B cell (primary cell): ENCODE measurements at places on chromosomes 6 and 20. TPM values are rescaled to one million over a fixed set of nuclear protein-coding genes. Genes with fewer than 3 reads are reported as not detected.

DNA sequence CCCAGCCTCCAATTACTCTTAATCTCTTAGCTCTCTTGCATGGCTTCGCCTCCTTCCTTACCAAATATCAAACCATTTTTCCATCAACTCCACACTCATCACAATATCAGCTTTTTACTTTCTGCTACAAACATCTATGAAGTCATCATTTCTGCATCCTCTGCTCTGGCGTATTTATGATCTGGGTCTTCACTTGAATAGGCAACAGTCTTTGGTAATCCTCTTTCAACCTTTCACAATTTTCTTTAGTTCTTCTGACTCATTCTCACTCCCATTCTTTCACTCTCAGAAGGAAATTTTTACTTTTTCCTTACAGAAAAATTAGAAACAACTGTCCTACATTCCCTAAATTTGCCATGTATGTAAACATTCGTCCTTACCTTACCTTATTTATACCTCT lies 522.4 kb downstream of the HDGFL1 start:
- DNase-seq, result no peak

ZNF391 gene
- 4.4 and 7.0 TPM in 2 replicates for total RNA-seq

DNA sequence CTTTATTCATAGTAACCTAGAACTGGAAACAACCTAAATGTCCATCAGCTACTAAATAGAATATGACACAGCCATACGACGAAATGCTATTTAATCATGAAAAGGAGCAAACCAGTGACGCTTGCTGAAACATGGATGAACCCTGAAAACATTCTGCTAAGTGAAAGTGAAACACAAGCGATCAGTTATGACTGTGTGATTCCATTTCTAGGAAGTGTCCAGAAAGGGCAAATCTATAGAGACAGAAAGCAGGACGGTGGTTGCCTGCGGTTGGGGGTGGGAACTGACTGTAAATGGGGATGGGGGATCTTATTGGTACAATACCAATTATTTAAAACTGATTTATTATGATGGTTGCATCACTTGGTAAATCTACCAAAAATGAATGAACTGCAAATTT lies 126.8 kb downstream of the IPCEF1 start:
- DNase-seq, result peak; percentile 14

GRCh38 chr6:118675225-118675624 lies 23.8 kb upstream of the CEP85L start:
- no peak for DNase-seq

GRCh38 chr6:32617751-32618150 lies 19.5 kb upstream of the HLA-DQA1 start:
- no peak for DNase-seq

DNA sequence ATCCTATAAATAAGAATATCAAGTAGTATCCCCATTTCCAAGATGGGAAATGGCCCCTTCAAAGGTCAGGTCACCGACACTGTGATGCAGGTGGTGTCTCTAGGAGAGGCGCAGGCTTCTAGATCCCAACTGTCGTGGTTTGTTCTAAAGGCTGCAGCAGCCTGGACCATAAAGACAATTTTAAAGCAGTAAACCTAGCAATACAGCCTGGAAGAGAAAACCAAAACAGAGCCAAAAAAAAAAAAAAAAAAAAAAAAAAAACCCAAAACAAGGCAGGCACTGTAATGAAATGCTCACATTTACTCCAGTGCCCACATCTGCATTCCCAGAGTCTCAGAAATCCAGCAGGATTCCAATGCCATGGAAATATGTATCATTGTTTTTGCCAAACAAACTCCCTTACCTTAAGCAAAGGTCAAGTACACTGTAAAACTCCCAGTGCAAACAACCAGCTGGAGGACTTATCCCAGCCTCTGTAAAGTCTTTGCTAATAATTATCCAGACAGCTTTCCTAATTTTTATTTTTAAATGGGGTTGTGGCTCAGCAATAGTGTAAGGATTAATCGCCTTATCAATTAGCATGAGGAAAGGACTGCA lies 98.2 kb downstream of the PSMG4 start:
- no peak for DNase-seq

GRCh38 chr6:35140639-35141006 lies 516 bp downstream of the TCP11 start:
- DNase-seq, result no peak

JPH2 gene
- total RNA-seq, result 0.10 and 0.17 TPM in 2 replicates

VTA1 gene
- total RNA-seq, result 26.2 and 27.9 TPM in 2 replicates

GRCh38 chr20:36074983-36075382 lies 79.6 kb upstream of the EPB41L1 start:
- no peak for DNase-seq

DNA sequence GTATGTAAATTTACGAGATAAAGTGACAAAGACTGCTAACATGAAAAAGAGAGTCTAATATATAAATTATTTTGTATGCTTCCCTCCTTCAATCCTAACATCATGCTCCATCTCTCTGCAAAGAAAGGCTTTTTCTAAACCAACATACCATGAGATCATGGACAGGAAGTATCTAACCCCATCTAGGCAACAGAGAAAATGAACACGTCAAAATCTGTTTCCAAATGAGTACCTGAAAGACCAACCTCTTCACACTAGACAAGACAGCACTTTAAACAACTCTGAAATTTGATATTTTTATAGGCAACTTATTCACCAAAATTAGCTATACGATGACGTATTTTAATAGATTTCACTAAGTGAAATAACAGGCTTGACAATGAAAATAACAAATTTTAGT lies 54.6 kb downstream of the MAN1A1 start:
- DNase-seq, result no peak

DNA sequence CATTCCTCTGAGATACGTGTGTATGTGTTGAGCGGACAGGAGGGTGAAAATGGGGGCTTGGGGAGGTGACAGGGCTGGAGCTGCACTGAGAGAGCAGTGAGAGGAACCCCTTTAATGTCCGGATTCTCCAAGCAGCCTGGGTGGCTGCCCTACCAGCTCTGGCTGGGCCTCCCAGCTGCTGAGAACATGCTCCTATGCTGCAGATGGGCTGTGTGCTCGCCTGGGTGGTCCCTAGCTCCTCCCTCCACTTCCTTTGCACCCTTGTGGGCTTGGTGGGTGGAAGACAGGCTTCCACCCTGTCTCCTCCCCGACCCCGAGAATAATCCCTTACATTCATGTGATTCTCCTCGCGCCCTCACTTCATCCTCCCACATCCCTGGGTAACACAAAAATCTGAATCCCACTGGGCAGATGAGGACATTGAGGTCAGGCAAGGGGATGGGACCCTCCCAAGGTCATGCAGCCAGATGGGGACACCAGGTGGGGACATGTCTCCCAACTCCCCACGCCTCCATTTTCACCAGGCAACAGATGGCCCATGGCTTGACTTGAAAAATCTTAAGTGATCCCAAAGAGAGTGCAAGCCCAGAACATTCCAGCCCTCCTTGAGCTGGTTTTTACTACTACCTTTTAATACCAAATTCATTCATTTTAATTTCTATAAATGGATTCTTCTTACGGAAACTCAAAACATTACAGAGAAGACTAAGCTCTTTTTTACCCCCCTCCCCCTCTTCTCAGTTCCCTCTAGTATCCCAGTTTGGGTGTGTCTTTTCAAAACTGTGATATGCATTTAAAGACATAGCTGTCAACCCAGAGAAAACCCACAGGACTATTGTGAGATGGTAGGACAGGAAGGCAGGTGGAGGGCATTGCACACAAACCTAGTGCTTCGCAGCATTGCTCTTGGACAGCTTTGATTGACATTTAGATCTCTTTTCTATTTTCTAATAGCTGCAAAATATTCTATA lies 5.0 kb upstream of the PDRG1 start:
- no peak for DNase-seq

- DNase-seq, result no peak
Measured at GRCh38 chr6:157145656-157146285, 177.5 kb downstream of the TMEM242 start.

GRCh38 chr6:31911826-31912585 lies 10.1 kb upstream of the ZBTB12 start:
- DNase-seq, result no peak

MLIP gene
- not detected in 2 replicates for total RNA-seq

DNA sequence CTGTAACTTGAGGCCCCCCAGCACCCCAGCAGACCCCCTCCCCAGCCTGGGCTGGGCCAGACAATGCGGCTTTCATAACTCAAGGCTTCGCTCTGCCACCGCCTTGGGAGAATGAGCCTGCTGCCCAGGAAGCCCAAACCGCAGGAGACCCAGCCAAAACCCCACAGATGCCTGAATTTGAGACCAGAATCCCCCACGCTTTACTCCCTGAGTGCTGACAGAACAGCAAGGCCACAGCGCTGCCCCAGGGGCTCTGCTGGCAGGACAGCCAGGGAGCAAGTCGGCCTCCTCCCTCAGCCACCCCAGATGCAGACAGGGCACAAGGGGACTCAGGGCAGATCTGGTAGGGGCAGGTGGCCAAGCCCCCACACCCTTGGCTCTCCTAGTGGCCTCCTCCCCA lies 2.2 kb downstream of the MDFI start:
- no peak for DNase-seq

DNA sequence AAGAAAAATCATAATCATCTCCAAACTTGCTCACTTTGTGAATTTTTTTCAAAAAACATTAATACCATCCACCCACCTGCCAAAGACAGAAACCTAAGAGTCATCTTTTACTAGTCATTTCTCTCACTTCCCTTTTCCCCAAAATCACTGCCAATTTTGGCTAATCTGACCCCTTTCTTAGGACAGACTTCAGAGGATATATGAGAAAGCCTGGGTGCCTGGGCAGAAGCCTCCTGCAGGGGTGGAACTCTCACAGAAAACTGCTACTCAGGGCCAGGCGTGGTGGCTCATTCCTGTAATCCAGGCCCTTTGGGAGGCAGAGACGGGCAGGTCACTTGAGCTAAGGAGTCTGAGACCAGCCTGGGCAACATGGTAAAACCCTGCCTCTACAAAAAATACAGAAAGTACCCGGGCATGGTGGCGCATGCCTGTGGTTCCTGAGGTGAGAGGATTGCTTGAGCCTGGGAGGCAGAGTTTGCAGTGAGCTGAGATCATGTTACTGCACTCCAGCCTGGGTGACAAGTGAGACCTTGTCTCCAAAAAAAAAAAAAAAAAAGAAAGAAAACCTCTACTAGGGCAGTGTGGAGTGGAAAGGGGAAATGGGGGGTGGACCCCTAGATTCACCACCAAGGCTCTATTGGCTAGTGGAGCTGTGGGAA lies 3.8 kb downstream of the DEK start:
- DNase-seq, result peak; percentile 69

GRCh38 chr6:157276134-157276532 lies 47.2 kb downstream of the TMEM242 start:
- no peak for DNase-seq

- no peak for DNase-seq
Measured at GRCh38 chr6:28948782-28949486, 25.1 kb upstream of the TRIM27 start.

- peak; percentile 67 for DNase-seq
Measured at GRCh38 chr6:107704347-107705013, 119.6 kb downstream of the SCML4 start.

GRCh38 chr6:41634657-41635056 lies 3.6 kb upstream of the MDFI start:
- DNase-seq, result no peak

GRCh38 chr20:25310921-25311728 lies 63.2 kb downstream of the PYGB start:
- no peak for DNase-seq

DNA sequence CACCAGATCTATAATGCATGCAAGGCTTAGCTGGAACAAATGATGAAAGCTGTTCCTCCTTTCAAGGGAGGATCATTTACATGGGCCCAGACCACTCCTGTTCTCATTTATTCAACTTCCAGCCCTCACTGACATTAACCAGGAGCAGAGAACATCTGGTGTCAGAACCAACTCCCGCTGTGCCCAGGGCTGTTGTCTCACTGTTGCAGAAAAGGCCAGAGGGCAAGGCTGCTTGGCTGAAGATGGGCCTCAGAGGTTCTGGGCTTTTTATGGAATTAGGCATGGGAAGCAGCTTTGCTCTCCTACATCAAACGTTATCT lies 164.2 kb downstream of the GMPR start:
- DNase-seq, result no peak

GRCh38 chr6:14476793-14477531 lies 359.4 kb downstream of the CD83 start:
- no peak for DNase-seq

GSTA2 gene
- total RNA-seq, result not detected in 2 replicates

RIPPLY2 gene
- total RNA-seq, result not detected in 2 replicates

IL17F gene
- total RNA-seq, result not detected in 2 replicates

DNA sequence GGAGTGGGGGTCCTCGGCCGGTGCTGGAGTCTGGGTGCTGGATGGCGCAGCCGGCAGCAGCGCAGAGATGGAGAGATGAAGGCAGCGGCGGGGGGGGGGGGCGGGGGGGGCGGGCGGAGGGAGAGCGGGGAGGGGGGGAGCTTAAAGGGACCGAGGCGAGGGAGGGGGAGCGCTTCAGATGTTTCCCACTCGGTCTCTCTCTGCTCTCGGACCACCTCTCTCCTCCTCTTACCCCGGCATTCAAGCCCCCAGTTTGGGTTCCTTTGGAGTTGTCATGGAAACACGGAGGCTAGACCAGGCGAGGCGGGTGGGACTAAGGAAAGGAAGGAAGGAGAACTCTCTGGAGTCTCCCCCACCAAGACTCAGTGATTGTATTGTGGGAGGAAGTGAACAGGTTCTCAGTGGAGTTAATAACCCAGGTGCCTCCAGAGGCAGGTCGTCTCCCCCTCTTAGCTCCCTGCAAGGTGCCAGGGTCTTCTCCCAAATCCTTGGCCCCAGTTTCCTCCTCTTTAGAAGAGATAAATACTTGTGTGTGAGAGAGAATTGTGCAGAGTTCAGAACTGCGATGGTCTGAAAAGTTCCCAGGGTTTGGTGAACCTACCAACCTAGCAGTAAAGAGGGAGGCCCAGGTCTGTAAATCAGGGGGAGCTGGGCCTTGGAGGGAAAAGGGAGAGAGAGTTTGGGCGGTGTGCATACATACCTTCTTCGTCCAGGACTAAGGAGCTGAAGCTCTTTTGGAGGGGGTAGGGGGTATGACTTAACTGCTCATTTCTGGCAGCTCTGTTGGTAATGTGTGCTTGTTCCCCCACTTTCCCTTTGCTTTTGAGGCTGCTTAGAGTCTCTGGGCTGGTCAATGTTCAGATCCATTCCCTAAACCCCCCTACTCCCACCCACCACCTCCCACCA lies at the start of gene PRRT1:
PRRT1 (minus strand) TSS at position 77 of the 906 bp plus-strand sequence. CDS start 112 bp downstream, outside the sequence.
- no peak for DNase-seq

ARFGEF3 gene
- total RNA-seq, result not detected in 2 replicates

DNA sequence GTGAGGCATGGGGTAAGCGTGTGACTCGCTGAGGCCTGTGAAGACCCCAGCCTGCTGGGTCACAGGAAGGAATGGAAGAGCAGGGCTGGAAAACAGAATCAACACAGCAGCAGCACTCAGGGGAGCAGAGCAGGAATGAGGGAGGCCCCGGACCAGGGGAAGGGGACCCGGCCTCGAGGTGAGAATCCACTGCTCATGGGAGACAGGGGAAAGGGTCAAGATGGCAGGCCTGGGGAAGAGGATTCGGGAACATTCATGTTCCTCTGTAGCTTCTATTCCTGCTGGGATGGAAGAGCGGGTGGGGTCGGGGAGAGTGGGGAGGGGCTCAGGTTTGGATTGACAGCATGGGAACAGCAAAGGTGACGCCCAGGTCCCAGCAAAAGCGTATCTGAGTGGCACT lies 59.4 kb downstream of the NPEPL1 start:
- DNase-seq, result no peak
